ENCODE measurements at places on chromosomes 11 and 22. TPM values are rescaled to one million over a fixed set of nuclear protein-coding genes. Genes with fewer than 3 reads are reported as not detected.
A peak's percentile ranks its signal among the peaks of the same experiment; 100 is the strongest.

DNA sequence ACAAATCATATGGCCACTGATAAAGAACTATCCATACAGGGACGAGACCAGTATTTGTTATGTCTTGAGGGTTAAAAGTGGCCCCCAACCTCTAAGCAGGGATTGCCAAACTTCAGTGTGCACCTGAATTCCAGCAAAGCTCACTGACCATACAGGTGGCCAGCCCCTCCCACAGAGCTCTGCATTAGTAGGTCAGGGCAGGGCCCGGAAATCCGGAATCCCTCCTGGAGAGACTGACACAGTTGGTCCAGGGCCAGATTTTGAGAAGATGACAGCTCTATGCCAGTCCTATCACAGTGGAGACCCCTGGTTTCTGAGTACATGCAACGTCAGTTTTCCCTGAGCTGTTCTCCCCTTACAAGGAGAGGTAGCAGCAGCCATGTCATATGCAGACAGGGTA lies 20.8 kb downstream of the VPS37C start:
- DNase-seq, result peak; percentile 25

- DNase-seq, result no peak
These were observed 9.6 kb upstream of the MYH9 start for GRCh38 chr22:36397131-36398093.

The LDHAL6A gene
- not detected for total RNA-seq

GRCh38 chr11:95923439-95923727 lies 524 bp downstream of the MTMR2 start:
- DNase-seq, result no peak

DNA sequence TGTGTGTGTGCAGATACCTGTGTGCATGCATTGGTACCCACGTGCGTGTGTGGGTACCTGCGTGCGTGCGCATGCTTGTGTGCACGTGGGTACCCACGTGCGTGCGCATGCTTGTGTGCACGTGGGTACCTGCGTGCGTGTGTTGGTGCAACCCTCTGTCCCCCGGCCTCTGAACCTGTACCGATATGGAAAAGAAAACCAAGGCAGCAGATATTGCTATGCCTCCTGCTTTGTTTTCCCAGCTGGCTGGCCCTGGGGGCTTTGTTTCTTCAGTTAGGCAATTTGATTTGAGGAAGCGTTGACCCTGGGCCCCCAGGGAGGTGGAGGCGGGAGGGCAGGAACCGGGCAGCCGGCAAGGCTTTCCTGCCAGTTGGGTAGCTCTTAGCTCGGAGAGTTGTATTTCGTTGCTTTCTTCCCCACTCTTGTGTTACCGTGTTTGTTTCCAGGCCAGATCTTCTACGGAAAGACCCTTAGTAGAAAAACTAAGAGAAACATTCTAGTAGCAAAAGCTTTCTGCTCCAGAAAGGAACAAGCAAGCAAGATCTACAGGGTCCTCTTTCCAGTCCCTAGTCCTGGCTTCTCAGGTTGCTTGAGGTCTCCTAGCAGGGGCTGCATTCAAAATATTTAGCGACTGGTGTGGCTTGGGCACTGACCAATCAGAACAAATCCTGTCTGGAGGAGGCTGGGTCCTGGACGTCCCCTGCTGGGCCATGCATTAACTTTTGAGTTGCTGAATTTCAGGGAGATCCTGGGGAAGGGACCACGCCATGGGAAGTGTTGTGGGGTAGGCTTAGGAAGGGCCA lies 26.3 kb upstream of the SORL1-AS1 start:
- DNase-seq, result no peak

The CABP4 gene
- total RNA-seq, result 1.5 TPM

DNA sequence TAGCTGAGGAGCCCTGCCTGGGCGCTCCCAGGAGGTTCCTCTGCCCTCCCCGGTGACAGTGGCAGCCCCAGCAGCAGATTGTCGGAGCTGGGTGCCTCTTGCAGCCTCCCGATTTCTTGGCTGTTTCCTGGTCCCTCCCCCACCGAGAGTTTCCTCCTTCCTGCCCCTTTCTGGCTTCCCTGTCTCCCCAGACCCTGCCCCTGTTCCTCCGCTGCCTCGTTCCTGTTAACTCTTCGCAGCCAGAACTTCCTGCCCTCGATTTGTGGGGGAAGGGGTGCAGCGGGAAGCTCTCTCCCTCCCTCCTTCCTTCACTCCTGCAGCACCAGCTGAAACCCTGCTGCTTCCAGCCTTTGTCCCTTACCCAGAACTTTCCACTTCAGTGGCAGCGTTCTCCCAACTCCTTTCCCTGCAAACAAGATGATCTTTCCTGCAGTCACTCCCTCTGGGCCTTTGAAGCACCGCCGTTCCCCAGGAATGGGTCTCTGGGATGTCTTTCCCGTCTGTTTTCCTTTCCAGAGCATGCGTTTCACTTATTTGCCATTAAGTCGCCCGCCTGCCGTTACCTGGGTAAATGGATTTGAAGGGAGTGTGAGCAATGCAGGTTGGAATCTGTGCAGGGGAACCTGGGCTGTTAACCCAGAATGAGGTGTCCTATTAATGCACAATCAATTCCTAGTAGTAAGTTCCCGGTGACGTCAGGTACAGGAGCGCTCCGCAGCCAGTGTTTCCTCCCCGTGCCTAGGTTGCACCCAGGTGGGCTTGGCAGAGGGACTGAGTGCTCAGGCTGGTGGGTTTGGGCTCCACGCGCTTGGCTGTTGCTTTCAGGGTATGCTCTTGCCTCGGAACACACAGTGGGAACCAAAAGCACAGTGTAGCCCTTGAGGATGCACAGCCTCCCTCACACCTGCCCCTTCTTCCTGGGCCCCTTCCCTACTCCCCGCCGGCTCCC lies 4.3 kb downstream of the GRK2 start:
- DNase-seq, result peak; percentile 71

The TTC38 gene
- 34.6 TPM for total RNA-seq

GRCh38 chr11:61091373-61092279 lies 10.7 kb upstream of the CD5 start:
- no peak for DNase-seq

DNA sequence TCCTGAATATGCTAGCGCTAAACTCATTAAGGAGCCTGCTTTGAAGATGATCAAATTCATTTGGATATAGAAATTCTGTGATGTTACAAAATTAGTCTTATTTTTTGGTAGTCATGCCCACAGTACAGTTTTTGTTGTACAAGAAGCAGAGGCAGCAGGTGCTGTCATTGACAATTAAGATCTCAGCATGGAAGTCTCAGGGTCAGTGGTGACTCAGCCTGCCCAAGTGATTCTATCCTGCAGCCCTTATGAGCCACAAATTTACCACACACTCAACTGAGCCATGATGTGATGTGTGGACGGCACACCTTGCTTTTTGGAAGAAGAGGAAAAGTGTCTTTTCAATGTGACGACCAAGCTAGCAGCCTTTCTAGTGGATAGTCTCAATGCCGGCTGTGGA lies 153.6 kb upstream of the SORL1-AS1 start:
- no peak for DNase-seq

The IL17RA gene
- 8.6 TPM for total RNA-seq

The OR6A2 gene
- 0.28 TPM for total RNA-seq

GRCh38 chr11:35548925-35549561 lies 23.6 kb upstream of the PAMR1 start:
- no peak for DNase-seq

DNA sequence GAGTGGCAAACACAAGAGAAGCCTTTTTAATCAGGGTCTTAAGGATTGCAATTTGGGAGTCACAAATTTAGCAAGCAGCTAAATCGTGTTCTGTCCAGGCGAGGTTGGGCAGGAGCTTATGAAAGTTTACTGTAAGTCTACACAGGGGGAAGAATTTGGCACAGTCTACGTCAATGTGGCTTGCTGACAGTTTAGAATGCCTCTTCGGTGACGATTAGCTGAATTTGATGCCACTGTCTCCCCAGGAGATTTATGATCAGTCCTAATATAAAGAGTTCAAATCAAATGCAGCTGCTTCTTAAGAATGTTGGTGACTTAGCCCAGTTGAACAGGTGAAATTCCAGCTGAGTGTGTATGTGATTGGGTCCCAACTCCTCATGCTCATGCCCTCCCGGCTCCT lies 114.1 kb upstream of the CLPB start:
- no peak for DNase-seq

DNA sequence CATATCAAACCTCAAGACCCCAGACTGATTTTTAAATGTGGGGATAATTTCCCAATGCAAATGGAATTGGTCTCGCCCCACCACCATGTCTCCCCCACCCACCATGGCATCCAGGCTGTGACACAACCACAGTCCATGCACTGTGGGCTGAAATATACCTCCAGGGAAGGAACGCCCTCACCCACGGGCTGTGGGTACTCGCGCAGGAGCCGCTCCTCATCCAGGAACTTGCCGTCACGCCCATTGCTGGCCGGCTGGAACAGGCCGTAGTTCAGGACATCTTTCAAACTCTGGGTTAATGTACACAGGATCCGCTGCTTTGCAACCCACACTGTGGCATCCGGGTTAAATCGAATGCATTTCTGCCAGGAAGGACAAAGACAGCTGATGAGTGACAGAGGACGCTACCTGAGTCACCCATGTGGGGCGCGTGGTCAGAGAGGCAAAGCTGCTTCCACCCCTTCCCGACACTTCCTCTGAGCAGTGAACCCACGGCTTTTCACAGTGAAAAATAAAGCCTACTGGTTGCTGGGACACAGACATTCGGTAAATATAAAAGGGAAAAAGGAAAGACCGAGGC lies 133.6 kb downstream of the SHANK2 start:
- no peak for DNase-seq

DNA sequence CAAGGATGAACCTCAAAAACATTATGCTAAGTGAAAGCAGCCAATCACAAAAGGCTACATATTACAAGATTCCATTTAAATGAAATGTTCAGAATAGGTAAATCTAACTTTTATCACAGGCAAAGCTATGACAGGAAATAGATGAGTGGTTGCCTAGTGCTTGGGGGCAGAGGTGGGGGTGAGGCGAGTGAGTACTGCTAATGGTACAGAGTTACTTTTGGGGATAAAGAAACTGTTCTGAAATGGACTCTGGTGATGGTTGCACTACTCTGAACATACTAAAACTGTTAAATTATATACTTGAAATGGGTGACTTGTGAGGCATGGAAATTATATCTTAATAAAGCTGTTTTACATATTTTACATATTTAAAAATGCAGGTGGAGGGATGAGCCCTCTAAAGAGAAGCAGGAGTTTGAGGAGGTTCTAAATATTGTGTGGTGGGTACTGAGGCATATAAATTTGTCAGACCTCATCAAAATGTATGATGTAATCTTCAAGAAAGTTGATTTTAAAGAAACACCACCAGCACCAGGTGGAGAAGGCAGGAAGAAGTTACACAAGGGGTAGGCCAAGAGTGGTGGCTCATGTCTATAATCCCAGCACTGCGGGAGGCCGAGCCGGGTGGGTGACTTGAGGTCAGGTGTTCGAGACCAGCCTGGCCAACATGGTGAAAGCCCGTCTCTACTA lies 3.6 kb downstream of the SLC43A1 start:
- no peak for DNase-seq

DNA sequence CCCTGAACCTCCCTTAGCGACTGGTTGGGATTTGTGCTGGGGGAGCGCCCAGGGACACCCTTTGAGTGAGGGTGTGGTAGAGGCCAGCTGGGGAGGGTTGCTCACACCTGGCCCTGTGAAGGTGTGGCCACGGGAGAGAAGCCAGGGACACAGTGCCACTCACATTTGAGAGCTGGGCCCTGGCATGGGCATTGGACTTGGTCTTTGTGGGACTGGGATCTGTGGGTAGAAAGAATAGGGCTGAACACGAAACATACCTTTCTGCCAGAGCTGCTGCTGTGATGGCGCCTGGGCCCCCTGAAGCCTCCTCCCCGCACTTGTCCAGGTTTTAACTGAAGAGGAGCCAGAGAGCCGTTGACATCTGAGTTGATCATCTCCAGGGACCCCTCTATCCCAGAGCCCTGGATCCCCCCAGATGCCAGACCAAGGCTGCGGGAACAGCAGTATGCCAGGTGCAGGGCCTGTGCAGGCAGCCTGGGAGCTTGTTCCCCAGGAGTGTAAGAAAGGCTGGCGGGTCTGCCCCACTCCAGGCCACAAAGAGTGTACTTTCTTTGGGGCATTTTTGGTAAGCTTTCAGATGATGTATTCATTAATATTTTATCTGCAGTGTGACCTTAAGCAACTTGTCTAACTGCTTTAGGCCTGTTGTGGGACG lies 284.1 kb downstream of the TBC1D22A start:
- DNase-seq, result peak; percentile 30

GRCh38 chr22:45322873-45323525 lies 13.3 kb downstream of the FAM118A start:
- DNase-seq, result no peak

DNA sequence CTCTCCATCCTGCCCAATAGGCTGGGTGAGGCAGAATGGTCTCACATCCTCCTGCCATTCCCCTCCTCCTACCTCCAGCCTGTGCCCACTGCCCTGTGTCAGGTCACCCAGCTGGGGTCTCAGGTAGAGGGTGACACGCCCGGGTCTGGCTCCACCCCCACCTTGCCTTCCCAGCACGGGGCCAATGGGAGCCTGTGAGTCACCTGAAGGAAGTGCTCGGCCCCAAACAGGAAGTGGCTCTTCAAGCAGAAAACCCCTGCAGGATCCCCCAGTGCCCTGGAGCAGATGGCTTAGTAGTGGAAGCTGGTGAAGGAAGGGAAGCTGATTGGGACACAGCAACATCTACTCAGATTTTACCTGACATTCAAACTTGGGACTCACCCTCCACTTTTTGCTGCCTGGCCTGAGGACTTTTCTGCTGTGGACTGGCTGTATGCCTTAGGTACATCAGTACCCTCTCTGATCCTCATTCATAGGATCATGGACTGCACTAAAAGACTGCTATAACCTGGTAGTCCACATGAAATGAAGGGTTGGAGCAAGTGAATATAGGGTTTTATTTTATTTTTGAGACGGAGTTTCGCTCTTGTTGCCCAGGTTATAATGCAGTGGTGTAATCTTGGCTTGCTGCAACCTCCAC lies 33.4 kb downstream of the GDPD5 start:
- no peak for DNase-seq

The KRTAP5-8 gene
- not detected for total RNA-seq

The CARS1 gene
- total RNA-seq, result 35.9 TPM

DNA sequence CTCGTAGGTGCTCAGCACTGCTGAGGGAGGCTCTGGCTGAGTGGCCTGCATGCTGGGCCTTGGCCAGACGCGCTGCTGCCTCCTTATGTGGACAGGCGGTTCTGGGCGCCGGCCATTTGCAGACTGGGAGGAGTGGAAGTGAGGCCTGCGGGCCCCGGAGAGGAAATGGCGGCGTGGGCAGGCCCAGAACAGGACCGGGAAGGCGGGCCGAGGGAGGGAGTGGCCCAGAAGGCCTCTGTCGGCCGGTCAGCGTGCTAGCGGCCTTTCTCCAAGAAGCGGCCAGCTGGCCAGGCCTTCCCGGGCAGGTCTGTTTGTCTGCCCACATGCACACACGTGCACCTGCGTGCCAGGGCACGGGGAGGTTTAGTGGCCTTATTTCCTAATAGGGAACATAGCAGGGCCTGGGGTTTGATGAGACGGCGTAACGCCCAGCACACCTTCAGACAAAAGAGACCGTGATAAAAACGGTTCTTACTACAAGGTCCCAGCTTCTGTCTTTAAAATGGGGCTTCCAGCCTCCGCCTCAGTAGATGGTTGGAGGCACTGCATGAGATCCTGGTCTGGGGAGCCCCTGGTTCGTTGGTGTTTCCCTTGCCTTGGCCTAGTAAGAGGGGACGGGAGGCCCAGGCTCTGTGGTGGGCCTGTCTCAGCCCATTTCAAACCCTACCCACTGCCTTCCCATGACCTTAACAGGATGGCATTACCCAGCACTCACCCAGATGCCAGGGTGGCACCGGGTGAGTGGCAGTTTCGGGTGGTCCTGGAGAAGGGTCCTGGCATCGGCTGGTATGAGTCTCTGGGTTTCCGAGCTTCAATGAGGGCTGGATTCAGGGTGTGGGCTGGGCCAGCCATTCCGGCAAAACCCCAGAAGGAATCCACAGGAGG lies 65.1 kb upstream of the PPARA start:
- DNase-seq, result peak; percentile 95

Data from sigmoid colon (tissue), 7 donors.